ENCODE measurements at places on chromosomes 12 and 14.

DNA sequence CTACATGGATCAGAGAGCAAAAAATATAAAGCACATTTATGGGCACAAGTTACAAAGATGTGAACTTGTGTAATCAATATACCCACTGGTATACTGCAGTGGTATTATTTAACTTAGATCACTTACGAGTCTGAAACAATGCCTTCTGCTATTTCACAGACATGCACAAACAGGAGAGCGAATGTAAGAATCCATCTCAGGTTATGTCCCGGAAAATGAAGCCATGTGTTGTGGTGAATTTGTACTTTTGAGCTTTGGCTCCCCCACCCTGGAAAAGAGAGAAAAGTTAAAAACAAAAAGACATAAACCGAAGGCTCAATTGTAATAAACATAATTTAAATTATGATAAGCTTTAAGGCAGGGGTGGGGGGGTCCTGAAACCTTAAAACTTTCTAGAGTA is 7.6 kb downstream of the ABCC9 start:
- DNase-seq: no peak

GRCh38 chr14:53055003-53055402 is 98.1 kb downstream of the DDHD1 start:
- no peak for DNase-seq

DNA sequence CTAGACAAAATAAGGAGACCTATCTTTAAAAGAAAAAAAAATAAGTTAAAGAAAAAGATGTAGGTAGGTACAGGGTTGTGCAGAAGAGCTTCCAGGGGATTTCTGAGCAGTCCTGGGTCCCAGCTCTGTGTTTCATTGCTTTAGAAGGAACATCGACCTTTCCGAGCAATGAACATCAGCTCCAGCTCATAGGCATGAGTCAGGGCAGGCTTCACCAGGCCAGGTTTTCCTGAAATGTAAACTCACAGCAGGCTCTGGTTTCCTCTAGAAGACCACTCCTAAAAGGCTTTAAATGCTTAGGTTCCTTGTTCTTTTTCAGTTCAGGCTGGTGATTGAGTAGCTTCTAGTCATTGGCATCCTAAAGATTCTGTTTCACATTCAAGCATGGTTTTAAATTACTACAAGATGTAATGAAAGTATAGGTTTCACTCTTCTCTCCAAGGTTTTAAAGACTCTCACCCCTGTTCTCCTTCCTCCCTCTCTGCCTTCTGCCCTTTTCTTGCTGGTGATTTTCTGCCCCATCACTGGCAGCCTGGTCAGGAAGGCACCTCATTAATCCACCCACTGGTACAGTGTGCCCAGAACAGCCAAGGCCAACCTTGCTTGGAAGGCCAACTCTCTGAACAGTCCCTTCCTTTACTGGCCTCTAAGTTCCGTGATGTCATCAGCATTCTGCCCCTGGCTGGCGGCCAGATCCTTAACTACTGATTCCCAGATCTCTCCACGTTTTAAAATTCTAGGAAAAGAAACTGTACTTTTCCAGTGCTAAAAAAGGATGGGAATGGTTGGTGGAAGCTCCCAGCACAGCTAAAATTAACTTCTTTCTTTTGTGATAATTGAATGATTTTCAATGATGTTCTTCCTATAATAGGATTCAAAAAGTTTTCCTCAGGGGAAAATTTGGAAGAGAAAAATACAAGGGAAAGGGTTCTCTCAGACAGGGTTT is 109.4 kb upstream of the HIF1A start:
- no peak for DNase-seq

DNA sequence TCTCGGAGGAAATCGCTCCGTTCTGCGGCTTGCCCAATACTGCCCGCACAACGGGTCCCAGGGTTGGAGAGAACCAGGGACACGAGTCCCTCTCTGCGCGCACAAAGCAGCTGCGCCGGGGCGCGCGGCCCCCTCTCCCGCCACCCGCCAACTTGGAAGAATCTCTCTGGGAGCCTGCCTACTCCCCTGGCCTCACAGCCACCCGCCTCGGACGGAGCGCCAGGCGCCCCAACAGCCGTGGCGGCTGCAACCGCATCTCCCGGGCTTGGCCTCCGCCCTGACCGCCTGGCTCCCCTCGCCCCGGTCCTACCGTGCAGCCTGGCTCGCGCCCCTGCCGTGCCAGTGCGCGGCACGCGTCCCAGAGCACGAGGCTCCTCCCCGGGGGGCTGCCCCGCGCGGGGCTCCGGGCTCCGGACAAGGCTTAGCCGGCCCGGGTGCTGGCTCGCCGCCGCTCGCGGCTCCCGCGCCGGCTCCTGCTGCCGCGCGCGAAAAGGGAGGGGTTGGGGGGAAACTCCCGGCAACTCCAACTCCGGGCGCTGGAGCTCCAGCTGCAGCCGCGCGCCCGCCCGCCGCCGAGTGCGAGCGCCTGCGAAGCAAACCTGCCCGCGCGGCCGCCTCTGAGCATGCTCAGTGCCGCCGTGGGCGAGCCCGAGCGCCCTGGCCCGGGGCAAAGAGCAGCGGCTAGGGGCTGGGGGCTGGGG is at the start of gene STXBP6:
STXBP6 (minus strand) TSS at position 580 of the 701 bp plus-strand sequence. CDS start 75,329 bp downstream, outside the sequence.
- no peak for DNase-seq

- no peak for DNase-seq
Observed at GRCh38 chr12:67270622-67271021, 1.5 kb downstream of the CAND1 start.

- no peak for DNase-seq
Observed at GRCh38 chr14:93744876-93745275, 43.4 kb downstream of the PRIMA1 start.

DNA sequence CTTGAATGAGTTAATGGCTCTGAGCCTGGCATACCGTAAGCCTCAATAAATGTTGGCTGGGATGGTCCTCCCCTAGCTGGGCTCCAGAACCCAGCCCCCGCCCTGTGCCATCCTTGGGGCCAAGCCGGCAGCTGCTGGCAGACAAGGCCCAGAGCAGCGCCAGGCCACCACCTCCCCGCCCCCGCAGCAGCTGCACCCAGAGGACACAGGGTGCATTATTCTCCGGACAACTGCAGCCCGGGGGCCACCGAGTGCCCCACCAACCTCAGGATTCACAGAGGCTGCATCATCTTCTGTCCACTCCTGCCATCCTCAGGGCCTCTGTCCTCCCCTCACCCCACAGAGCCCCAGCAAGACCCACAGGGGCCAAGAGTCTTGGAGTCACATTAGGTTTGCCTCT is 92.7 kb downstream of the NCOR2 start:
- no peak for DNase-seq

- no peak for DNase-seq
Observed at GRCh38 chr12:110024051-110024450, 24.3 kb downstream of the C12orf76 start.

GRCh38 chr14:104462651-104463630 is 116.6 kb upstream of the C14orf180 start:
- DNase-seq: no peak

- DNase-seq: no peak
Observed at GRCh38 chr12:110262442-110263388, 18.3 kb upstream of the ATP2A2 start.

DNA sequence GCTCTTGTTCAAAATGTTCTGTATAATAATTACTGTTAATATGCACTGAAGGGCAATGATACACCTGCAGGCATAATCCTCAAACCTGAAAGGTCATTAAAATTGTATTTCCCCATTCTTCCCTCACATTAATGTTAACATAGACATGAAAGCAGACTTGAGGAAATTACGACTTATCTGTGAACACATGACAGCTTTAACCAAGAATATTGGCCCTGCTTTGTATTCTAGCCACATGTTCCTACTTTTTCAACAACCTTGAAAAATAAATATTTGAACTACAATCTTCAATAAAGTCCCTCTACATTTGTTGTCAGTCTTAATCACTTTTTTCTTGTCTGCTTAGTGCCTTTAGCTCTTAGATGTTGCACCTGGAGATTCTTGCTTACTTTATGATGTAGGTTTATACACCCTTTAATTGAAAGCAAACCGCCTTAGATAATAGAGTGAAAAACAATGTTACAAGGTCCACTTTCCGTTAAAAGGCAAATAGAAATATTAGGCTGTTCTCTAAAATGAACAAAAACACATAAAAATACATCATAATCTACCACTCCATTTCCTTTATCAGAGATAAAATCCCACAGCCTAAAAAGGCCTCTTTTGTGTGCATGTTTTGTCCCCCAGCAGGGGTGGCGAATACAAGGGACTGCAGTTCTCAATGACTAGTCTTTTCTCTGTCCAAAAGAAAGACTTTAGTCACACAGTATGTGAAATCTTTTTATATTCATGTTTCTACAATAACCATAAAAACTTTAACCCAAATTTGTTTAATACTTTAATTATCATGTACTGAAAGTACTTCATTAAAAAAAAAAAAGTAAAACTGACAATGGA is 55.9 kb downstream of the ZFC3H1 start:
- DNase-seq: no peak

All from non-pigmented ciliary epithelial cell (primary cell).